Activated CD8-positive, alpha-beta memory T cell treated with anti-CD3 and anti-CD28 coated beads for 48 hours (primary cell): ENCODE measurements at places on chromosomes 3 and 15.
A peak's percentile ranks its signal among the peaks of the same experiment; 100 is the strongest.

GRCh38 chr15:56891852-56892440 lies 26.5 kb upstream of the TCF12 start:
- DNase-seq = no peak

DNA sequence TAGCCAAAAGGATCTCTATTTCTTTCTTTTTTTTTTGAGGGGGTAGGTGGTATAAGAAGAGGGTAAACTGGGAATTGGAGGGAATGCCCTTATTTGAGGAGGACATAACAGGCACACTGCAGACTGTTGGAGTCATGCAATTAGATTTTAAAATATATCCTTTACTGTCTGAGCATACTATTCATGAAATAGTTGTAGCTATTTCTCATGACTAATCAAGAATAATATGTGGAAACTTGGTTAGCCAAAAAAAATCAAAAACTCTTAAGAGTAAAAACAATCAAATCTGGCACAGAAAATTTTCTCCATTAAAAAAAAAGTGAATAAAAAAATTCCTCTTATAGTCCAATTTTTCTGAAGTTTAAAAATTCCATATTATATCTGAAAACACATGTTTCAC lies 174.9 kb downstream of the SCAPER start:
- DNase-seq = no peak

GRCh38 chr3:42501321-42501680 lies 1.1 kb upstream of the VIPR1 start:
- DNase-seq = no peak

- DNase-seq = peak; percentile 7
These were observed 527 bp downstream of the CSNK1G1 start for GRCh38 chr15:64355348-64355943.
